Stromal cell of bone marrow (primary cell): ENCODE measurements at places on chromosomes 16 and 17.
A peak's percentile ranks its signal among the peaks of the same experiment; 100 is the strongest.

GRCh38 chr17:62966426-62967204 is 580 bp downstream of the TANC2 start:
- no peak for DNase-seq

GRCh38 chr16:5903153-5903552 is 805.6 kb upstream of the EEF2KMT start:
- no peak for DNase-seq

GRCh38 chr17:19660219-19660870 is 11.8 kb downstream of the ALDH3A2 start:
- no peak for DNase-seq

- peak; percentile 26 for DNase-seq
Observed at GRCh38 chr17:28509789-28510188, 3.6 kb downstream of the FOXN1 start.

DNA sequence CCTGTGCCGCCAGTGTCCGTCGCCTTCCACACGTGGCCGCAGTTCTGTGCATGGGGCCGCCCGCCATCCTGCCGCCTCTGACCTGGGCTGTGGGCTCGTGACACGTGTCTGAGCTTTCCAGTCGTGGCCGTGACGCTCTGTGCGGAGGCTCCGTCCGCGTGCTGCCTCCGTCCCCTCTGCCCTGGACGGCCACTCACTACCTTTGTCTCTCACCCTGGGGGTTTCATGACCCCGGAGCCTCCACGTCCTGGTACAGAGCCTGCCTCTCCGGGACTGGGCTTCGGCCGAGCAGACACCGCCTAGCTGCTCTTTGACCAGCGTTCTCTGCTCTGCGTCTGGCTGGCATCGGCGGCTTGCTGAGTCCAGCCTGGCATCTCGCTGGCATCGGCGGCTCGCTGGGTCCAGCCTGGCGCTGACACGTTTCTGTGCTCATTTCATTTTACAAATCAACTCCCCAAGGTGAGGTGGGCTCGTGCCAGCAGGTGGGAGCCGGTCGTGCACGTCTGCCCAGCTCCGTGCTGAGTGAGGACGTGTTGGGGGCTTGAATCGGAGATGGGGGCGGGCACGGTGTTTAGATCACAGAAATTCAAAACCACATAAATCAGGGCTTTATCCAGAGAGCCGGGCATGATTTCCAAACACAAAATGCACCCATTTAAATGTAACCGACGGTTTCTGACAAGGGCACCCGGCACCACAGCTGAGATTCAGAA is 44.3 kb upstream of the GNG13 start:
- no peak for DNase-seq

DNA sequence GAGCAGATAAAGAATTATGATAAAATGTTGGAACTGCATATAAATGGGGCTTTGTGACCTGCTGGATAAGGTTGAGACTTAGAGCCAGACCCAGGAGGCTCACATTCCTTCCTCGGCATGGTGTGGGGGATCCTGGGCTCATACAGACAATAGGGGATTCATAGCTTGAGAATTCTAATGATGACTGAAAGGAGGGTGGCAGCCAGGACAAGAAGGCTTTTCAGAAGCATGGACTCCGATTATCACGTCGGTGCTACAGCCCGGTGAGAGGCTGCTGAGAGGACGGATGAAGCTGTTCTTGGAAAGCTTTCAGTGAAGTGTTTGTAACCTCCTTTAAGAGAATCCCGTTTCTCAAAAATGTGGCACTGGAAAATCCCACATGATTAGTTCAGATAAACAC is 167.2 kb downstream of the ANKFN1 start:
- no peak for DNase-seq

GRCh38 chr17:66893863-66894262 is 58.9 kb downstream of the CACNG5 start:
- no peak for DNase-seq

DNA sequence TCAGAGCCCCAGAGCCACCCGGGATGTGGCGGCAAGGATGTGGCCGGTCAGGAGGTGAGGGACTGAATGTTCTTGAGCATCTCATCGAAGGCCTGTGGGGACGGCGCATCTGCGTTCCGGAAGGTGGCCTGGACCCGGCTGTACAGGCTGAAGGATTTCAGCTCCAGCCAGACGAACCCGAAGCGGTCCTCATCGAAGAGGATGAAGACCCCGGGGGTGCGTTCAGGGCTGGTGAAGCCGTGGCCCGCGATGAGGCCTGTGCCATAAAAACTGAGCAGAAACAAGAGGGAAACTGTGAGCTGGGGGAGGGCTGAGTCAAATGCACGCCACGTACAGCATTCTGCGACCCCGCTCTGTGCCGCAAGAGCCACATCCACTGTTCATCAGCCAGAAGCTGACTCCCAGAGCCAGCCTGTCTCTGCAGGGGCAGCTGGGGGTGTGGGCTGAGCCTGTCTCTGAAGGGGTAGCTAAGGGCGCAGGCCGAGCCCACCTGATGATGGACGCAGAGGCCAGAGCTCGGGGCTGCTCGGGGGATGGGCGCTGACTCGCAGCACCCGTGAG is 14.1 kb upstream of the C16orf95 start:
- no peak for DNase-seq

GRCh38 chr16:35525979-35526590 is 2066.7 kb downstream of the TP53TG3F start:
- no peak for DNase-seq

GRCh38 chr16:66905633-66906539 is 12.8 kb downstream of the CDH16 start:
- no peak for DNase-seq

GRCh38 chr17:36979565-36979941 is 30.8 kb downstream of the AATF start:
- DNase-seq = no peak

DNA sequence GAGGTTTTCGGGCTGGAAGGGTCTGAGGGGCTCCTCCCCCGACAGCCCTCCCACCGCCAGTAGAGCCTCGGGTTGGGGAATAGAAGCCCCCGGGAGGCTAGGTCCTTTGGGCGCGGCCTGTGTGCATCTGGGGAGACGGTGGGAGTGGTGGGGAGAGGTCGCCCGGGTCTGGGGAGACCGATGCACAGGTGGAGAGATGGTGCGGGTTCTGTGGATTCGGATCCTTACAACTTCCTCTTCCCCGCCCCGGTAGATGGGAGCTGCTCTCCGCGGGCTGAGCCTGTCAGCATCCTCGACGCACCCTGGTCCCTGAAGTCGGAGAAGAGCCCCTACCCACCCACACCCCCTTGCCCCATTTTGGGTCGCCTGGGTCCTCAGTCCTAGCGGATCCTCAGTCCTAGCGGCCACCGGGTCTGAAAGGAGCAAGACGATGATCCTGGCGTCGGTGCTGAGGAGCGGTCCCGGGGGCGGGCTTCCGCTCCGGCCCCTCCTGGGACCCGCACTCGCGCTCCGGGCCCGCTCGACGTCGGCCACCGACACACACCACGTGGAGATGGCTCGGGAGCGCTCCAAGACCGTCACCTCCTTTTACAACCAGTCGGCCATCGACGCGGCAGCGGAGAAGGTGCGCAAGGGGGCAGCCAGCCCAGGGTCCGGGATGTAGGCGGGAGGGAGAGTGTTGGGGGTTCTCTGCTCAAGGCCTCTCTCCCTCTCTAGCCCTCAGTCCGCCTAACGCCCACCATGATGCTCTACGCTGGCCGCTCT is 790 bp downstream of the BCKDK start:
- no peak for DNase-seq

- DNase-seq = no peak
Observed at GRCh38 chr16:84557059-84557458, 52.6 kb upstream of the MEAK7 start.

GRCh38 chr16:54808890-54809289 is 121.8 kb upstream of the IRX5 start:
- DNase-seq = peak; percentile 23

DNA sequence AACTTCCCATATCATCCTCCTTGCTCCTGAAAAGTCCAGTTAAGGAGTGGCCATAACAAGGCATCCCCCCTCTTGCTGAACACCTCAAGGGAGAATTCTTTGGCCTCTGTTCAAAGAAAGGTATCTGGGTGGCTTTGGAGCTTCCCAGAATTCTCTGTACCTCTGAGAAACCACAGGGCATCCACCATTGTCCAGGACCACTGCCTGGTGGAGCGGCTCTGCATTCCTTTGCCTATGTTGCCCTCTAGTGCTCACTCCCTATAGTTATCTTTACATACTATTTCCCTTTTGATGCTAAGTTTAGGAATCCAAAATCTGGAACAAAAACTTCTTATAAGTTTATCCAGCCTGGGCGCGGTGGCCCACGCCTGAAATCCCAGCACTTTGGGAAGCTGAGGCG is 30.3 kb downstream of the CHD9NB start:
- DNase-seq = peak; percentile 13

GRCh38 chr17:21035406-21035805 is 7.4 kb downstream of the USP22 start:
- no peak for DNase-seq

- DNase-seq = no peak
Observed at GRCh38 chr16:49499414-49499785, 125.8 kb downstream of the C16orf78 start.

GRCh38 chr16:78057803-78058564 is 35.6 kb downstream of the CLEC3A start:
- no peak for DNase-seq

DNA sequence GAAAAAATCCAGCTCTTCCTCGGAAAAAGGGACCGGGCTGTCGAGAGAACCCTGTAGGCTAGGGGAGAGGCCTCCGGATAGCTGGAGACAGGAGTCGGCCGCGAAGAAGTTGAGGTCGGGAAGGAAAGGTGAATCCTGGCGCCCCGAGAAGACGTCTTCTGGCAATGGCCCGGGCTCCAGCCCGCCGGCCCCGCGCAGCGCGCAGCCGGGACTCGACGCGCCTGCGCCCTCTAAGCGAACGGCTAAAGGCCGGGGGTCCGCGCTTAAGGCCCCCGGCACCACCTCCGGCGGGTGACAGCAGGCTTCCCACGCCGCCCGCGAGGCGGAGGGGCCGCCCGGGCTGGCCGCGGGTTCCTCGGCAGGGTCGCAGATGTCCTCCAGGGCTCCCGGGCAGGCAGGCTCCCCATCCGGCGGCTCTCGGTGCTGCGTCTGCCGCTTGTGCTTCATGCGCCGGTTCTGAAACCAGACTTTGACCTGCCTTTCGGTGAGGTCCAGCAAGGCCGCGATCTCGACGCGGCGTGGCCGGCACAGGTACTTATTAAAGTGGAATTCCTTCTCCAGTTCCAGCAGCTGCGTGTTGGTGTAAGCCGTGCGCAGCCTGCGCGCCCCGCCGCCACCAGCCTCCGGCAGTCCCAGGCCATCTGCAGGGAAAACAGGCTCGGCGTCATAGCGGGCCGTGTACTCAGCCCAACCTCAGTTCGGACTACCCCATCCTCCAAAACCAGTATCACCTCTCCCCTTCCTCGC is 1.6 kb downstream of the HOXB2 start:
- no peak for DNase-seq

- DNase-seq = no peak
Observed at GRCh38 chr17:47785538-47786123, 36.0 kb downstream of the OSBPL7 start.

DNA sequence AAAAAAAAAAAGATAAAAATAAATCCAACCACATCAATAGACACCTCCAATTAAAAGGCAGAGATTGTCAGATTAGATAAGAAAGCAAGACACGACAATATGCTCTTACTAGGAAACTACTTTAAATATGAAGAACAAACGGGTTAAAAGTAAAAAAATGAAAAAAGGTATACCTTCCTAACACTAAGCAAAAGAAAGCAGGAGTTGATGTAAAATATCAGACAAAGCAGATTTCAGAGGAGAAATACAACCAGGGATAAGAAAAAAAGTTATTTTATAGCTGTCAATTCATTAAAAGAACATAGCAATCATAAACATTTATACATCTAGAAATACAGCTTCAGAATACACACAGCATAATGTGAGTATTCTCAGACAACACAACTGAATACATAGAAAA is 49.7 kb upstream of the CCDC182 start:
- no peak for DNase-seq

GRCh38 chr16:66254106-66254505 is 112.4 kb upstream of the CDH5 start:
- DNase-seq = no peak

DNA sequence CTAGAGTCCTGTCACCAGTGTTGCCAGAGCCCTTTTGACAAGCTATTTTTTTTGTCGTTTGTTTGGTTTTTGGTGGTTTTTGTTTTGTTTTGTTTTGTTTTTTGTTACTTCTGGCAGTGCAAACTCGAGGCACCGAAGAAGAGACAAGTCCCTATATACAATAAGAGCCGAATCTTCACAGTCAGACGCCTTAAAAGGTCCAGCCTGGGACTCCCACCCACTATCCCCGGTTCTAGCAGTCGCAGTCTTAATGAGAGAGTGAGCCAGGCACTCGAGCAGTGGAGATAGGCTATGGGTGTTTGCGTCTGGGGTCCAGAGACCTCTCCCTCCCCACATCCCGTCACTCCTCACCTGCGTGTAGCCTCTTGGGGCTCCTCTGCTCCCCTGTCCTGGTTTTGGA is 1.9 kb downstream of the OR1F1 start:
- no peak for DNase-seq

GRCh38 chr16:84531671-84532111 is 27.2 kb upstream of the MEAK7 start:
- no peak for DNase-seq

- no peak for DNase-seq
Observed at GRCh38 chr17:34675605-34676004, 96.2 kb downstream of the TMEM132E start.

DNA sequence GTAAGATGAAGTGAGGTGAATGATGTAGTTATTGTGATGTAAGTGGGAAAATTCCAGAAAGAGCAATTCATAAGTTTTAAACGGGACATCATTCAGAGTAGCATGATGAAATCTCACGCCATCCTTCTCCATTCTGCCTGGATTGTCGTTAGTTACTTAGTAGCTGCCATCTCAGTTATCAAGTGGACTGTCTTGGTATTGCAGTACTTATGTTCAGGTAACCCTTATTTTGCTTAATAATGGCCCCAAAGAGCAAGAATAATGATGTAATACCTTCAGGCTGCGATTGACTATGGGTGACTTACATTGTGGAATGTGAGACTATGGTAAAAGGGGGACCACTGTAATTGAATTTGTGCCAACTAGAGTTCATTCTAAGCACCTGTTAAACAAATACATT is 234.1 kb upstream of the TOM1L1 start:
- DNase-seq = no peak

GRCh38 chr17:81277421-81277820 is 17.7 kb downstream of the SLC38A10 start:
- DNase-seq = no peak

- DNase-seq = no peak
Observed at GRCh38 chr16:66717112-66717675, 20.7 kb upstream of the CMTM4 start.
